ENCODE measurements at places on chromosomes 2 and 18.

DNA sequence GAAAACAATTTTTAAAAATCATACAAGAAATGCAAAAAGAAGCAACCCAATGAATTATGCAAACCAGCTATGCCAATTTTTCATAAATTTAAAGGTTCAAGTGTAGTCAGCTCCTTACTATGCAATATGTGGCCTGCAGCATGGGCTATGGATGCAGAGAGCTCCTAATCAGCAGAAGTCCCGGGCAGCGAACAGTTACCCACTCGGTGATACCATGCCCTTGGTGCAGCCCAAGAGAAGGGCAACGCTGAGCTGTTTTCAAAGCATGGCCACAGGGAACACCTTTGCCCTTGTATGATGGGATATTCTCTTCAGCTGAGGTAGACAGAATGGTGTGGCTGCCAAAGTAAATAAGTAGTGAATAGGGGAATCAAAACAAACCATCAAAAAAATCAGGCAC lies 17.3 kb upstream of the ARL5A start:
- H3K27me3 ChIP-seq, result no peaks in the 10 kb centered on the region
- no peak overlapping the region for H3K4me3 ChIP-seq
- H3K4me1 ChIP-seq, result peaks cover 33% of the 10 kb centered on the region
- no peak overlapping the region for H3K27ac ChIP-seq
- no peaks in the 10 kb centered on the region for H3K36me3 ChIP-seq

- no peaks in the 10 kb centered on the region for H3K4me1 ChIP-seq
- no peaks in the 10 kb centered on the region for H3K36me3 ChIP-seq
- no peak overlapping the region for H3K27ac ChIP-seq
- no peaks in the 10 kb centered on the region for H3K27me3 ChIP-seq
- no peak for DNase-seq
Measured at GRCh38 chr2:21260311-21260710, 136.5 kb downstream of the TDRD15 start.

DNA sequence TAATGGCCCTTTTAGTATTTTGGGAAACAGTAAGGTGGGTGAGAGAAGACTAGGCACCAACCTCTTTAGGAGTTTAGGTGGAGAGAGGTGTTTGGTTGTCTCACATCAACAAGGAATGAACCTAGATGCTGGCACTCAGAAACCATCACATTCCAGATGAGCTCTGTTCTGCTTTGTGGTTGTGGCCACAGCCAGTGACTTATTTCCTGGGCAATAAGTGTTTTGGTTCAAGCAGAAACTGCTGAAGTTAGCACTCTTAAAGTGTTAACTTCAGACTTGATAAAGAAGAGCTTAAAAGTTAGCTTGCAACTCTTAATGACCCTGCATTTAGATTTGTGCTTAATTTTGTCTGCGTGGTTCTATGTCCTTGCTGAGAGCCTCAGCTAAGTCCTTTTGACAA lies 929.2 kb downstream of the SLC4A3 start:
- no peak overlapping the region for H3K27ac ChIP-seq
- no peak for DNase-seq
- H3K4me1 ChIP-seq, result no peaks in the 10 kb centered on the region
- H3K36me3 ChIP-seq, result no peaks in the 10 kb centered on the region
- H3K27me3 ChIP-seq, result no peaks in the 10 kb centered on the region
- H3K4me3 ChIP-seq, result no peak overlapping the region

DNA sequence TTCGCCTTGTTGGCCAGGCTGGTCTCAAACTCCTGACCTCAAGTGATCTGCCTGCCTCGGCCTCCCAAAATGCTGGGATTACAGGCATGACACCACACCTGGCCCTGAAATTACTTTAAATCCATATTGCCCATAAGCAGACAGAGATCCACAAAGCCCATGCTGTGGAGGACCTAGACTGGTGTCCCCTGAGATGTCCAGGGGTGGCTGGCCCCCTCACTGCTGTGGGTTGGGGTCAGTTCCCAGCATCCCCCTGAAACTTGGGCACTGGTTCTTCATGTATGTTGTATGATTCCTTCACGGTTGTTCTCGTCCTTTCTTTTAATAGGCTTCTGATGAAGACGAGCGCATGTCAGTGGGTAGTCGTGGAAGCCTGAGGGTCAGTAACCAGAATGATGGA lies 78.1 kb upstream of the RBM44 start:
- no peaks in the 10 kb centered on the region for H3K27me3 ChIP-seq
- no peak for DNase-seq
- peaks cover 65% of the 10 kb centered on the region for H3K4me1 ChIP-seq

DNA sequence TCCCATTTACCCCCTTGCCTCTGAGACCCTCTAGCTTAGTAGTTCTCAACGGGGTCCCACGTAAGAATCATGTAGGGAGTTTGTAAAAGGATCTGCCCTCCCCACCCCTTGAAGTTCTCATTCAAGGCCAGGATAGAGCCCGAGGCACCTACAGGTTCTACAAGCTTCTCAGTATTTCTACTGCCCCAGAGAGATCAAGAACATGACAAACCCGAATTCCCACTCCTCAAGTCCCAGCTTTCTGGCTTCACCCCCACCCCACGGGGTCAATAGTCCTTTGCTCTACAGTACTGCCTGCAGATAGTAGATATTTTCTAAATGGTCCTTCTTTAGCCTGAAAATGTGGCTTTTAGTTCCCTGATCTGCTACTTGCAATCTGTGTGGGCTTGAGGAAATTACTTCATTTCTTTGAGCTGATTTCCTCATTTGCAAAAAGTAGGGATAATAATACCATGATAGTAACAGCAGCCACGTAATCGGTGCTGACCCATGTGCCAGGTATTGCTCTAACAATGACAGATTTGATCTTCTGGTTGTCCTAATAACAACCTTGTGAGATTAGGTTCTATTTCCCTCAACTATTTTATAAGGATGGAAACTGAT lies 7.1 kb downstream of the CIB4 start:
- DNase-seq, result no peak
- H3K4me3 ChIP-seq, result no peak overlapping the region
- no peak overlapping the region for H3K27ac ChIP-seq
- H3K36me3 ChIP-seq, result no peaks in the 10 kb centered on the region
- peaks cover 3% of the 10 kb centered on the region for H3K27me3 ChIP-seq
